H54 (cell line): ENCODE measurements at places on chromosomes 1 and 21.

- DNase-seq: no peak
These were observed 842 bp upstream of the SPRR2A start for GRCh38 chr1:153058154-153058553.

DNA sequence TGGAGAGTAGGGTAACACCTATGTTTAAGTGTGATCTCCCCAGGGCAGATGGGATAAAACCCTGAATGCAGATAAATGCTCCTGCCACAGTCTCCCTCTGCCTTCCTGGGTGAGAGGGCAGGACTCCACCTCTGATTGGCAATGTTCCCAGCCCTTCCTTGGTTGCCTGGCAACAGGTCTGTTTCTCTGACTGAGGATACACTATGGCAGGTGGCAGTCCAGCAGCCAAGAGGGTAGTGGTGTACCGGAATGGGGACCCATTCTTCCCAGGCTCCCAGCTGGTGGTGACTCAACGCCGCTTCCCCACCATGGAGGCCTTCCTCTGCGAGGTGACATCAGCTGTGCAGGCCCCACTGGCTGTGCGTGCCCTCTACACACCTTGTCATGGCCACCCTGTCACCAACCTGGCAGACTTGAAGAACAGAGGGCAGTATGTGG is at the start of gene DCDC2B:
DCDC2B (plus strand) TSS at position 199 of the 438 bp plus-strand sequence; CDS start at position 204, 5 bp downstream.
- peak; percentile 40 for DNase-seq

GRCh38 chr1:83799594-83799993 is 199.3 kb downstream of the TTLL7 start:
- DNase-seq: no peak

DNA sequence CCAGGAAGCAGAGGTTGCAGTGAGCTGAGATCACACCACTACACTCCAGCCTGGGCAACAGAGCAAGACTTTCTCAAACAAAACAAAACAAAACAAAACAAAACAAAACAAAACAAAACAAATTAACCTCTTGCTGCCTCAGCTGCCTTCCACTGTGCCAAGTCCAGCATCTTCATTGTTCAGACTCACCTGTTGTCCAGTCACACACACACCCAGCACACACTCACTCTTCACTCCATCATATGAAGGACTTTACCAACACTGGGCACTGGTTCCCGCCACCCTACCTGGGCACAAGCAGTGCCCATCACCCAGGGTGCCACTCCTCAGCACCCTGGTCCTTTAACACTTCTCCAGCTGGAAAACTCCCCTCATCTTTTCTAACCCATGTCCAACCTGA is 14.6 kb downstream of the PYCR2 start:
- DNase-seq: no peak

- DNase-seq: no peak
These were observed 43.5 kb downstream of the WLS start for GRCh38 chr1:68188644-68189340.

GRCh38 chr1:167860231-167860923 is 53.6 kb downstream of the ADCY10 start:
- DNase-seq: no peak

GRCh38 chr1:50929376-50929958 is 30.6 kb downstream of the FAF1 start:
- DNase-seq: no peak

DNA sequence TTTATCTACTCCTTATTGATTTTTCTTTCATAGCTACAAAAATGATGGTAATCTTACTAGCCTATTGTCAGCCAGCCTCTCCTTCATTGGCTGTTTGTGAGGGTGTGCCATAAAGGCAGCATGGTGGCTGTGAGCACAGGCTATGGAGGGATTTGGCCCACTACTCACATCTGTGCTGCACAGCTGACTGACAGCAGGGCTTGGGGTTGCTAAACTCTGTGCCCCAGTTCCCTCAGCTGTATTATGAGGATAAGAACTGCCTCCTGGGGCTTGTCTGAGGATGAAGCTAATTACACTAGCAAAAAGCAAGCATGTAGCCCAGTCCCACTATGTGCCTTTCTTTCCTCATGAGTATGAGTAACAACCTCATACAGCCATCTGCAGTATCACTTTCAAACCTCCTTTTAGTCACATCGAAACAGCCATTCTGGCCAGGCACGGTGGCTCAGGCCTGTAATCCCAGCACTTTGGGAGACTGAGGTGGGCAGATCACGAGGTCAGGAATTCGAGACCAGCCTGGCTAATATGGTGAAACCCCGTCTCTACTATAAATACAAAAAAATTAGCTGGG is 66.2 kb downstream of the COQ8A start:
- DNase-seq: no peak

GRCh38 chr1:32549616-32550015 is 10.4 kb downstream of the ZBTB8A start:
- no peak for DNase-seq

DNA sequence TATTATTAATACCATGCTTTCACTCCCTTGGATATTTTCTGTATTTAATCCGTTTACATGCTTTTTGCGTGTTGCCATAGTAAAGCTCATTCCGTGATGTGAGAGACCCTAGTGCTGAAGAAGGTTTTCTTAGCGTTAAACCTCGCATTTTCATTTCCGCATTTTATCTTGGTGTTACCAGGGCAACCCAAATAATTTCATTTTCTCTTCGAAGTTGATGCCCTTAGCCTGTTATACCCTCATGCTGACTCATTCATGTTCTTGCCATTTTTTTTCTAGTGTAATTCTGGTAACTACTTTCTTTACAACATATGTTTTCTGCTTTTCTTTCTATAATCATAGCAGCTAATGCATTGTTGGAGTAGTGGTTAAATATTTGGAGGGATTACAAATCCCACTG is 37.2 kb downstream of the LRRC8C start:
- no peak for DNase-seq

DNA sequence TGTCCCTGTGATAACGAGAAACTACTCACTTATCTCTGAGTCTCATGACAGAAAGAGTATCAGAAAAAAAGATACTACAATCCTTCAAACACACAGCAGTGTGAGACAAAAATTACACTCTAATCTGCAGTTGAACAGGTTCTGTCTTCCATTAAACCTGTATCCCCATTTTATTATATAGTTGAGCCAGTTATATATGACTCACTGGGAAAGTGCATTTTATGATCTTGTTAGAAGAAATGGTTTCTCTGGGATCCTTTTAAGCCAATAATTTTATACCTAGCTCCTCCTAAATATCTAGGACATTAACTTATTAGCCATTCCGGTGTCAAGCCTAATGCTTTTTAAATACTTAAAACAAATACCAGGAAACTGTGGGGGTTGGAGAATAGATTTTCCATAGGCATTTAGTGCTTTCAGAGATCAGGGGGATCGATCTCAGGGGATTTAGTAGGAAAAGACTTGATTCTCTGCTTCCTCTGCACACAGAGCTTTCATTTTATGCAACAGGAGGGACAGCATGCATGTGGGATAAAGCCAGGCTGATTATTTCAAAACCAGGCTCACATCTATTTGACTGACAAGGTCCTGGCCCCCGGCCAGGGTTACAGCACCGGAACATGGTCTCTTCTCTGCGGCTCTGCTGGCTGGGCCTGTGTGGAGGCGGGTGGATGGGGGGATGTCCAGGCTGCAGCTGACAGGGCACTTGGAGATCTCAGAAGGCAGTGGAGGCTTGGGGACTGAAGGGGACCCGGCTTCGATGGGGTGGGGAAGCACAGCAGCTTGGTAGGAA is 310.6 kb downstream of the DISC1 start:
- no peak for DNase-seq

DNA sequence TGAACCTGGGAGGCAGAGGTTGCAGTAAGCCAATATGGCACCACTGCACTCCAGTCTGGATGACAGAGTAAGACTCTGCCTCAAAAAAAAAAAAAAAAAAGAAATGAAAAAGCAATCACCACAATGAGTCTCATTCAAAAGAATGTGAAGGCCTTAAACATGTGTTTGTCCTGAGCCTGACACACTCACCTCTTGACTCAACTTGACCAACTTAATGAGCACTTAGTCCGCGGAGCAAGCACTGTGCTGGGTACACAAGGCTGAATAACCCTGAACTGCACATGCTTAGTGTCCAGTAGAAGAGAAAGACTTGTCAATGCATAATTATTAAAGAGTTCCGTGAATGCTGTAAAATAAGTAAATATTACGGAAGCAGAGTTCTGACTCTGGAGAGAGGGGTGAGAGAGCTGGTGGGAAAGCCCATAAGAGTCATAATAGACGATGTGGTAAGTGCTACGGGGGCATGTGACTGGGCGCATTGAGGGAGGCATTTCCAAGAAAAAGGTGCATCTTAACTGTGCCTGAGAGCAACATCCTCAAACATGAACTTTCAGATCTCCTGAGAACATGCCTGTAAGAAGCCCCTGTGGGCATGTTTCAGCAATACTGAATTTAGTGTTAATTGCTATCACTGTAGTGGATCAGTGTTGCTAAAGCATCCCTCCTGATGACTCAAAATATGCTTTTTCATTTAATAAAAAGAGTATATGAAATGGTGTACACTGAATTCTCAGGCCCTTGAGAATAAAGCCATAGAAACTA is 27.2 kb downstream of the MCOLN2 start:
- DNase-seq: no peak

DNA sequence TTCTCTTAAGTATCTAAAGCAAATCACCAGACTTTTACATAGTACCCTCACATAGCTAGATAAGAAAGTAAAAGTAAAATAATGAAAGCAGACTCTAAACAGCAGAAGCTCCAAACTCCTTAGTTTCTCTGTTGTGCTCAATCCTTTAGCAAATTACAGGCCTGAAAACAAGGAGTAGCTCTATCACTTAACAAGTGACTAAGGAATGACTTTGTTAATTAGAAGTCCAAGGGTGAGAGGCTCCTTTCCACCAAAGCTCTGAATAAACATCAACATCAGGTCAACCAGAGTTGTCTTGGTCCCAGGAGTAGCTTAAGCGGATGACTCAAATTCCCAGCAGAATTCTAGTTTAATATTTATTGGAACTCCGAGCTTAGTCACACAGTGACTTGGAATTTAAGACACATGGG is 5.9 kb downstream of the NRIP1 start:
- DNase-seq: peak; percentile 50

DNA sequence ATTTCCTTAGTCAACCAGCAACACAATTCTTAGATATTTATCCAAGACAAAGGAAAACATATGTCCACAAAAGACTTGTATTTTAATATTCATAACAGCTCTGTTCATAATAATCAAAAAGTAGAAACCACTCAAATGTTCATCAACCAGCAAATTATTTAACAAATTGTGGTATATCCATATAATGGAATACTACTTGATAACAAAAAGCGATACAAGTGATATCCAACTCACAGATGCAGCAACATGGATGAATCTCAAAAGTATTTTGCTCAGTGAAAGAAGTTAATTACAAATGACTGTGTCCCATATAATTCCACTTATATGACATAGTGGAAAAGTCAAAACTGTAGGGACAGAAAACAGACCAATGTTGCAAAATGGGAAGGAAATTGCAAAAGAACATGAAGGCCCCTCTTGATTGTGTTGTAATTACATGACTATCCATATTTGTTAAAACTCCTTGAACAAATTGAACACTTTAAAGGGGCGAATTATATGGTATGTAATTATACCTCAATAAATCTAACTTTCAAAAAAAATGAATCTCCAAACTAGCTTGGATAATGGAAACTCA is 116.9 kb downstream of the EDEM3 start:
- no peak for DNase-seq

DNA sequence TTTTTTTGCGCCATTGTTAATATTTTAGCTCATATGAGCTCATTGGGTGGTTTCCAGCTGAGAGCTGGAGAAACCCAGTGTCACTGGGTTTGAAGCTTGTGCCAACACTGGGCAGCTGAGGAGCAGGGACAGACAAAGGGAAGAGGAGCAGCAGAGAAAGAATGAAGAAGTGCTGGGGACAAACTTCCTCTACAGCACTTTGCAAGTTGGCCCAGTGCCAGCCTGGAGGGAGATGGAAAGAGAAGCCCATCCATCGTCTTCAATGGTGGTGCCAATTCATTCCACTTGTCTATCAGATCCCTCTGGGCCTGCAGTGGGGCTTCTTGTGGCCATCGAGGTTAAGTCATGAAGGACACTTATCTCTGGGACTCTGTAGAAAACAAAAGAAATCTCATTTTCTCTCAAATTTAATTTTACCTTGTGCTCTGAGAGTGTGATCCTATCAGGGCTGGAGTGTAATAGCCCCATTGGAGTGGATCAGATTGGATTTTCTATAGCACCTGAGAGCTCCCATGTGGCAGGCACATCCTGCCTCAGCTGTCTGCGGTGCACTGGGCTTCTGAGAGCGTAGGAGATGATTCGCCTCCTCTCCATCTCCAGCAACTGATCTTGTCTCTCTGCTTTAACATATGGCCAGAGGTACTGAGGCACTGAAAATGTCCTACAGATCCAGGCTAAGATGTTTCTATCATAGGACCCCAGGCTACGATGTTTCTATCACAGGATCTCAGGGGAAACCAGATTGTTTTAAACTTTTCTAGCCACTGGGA is 114.7 kb downstream of the TNR start:
- DNase-seq: no peak

DNA sequence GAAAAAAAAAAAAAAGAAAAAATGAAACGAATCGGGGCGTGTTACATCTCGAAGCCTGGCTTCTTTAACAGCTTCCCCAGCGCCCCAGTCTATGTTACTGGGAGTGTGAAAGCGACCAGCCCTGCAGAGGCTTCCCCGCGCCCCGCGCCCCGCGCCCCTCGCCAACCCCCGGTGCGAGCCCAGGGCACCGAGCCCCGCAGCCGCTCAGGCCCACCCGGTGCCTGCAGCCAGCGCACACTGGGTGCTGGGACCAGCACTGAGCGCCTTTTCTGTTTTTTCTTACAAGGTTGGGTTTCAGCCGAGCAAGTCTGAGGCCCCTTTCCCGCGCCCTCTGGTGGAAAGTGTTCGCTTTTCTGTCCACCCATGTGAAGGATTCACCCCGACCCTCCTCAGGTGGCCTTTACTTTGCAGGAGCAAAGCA is 42.1 kb upstream of the ZNF496 start:
- no peak for DNase-seq

DNA sequence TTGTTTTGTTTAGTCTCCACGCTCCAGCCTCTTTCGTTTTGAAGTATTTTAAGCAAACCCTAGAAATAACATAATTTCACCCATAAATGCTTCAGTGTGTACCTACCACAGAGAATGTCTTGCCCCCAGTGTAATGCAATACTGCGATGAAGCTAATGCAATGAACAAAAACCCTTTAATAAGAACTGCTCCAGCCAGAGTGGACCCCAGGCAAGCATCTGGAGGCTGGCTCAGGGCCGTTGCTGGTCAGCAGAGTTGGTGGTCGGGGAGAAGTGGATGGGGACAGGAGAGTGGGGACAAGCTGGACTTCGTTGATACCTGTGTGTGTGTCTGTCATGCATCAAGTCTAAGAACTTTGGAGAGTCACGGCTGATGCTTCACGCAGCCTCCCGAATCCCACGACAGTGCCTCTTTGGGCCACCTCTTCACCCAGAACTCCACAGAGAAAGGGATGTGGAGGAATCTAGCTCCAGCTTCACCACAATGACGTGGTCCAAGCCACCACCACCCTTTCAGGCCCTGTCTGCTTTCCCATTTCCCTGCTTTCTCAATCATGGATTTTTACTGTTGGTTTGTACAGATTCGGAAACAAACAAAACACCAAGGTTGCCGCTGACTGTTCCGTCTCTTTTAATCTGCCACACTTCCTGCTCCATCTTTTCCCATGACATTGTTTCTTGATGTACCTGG is 108.6 kb upstream of the ERRFI1 start:
- no peak for DNase-seq

GRCh38 chr1:113153116-113153803 is 80.3 kb downstream of the LRIG2 start:
- no peak for DNase-seq

GRCh38 chr1:193581341-193581740 is 394.9 kb upstream of the B3GALT2 start:
- DNase-seq: no peak

- DNase-seq: no peak
These were observed 19.7 kb upstream of the ABCG1 start for GRCh38 chr21:42198929-42199867.

- no peak for DNase-seq
These were observed 131.8 kb upstream of the IPO9 start for GRCh38 chr1:201697174-201697573.
